ENCODE measurements at places on chromosomes 3 and 15. TPM values are rescaled to one million over a fixed set of nuclear protein-coding genes. Genes with fewer than 3 reads are reported as not detected.
A peak's percentile ranks its signal among the peaks of the same experiment; 100 is the strongest.

DNA sequence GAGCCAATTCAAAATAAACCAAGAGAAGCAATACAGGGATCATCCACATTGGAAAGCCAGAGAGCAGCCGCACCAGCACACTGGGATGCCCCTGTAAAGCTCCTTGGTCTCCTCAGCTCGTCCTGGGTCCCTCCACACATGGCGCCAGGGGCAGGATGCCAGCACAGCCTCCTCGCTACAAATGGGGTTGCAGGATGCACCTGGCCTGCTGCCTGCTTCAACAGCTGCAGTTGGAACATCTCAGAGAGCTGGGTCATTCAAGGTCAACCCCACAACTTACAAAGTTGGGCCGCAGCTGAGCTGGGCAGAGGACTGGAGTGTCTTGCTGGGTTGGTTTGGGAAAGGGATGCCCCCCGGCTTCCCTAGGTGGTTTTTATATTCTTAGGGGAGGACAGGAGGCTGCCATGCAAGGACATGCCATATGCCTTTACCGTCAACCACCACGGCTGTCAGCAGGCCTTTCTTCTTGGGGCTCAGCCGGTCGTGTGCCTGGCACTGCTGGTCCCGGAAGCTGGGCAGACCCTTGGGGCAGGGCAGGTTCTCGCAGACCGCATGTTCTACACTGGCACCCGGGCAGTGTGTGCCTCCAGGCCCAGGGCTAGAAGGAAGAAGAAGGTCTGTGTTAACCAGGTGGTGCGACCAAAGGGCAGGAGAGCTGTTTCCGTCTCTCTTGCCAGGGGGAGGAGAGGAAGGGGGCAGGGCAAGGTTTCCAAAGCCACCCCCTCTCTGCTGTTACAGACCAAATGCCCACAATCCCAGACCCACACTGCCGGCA, 225.2 kb downstream of the ADAMTS17 start:
- DNase-seq, result no peak

SLC28A1 gene
- not detected for total RNA-seq

DNA sequence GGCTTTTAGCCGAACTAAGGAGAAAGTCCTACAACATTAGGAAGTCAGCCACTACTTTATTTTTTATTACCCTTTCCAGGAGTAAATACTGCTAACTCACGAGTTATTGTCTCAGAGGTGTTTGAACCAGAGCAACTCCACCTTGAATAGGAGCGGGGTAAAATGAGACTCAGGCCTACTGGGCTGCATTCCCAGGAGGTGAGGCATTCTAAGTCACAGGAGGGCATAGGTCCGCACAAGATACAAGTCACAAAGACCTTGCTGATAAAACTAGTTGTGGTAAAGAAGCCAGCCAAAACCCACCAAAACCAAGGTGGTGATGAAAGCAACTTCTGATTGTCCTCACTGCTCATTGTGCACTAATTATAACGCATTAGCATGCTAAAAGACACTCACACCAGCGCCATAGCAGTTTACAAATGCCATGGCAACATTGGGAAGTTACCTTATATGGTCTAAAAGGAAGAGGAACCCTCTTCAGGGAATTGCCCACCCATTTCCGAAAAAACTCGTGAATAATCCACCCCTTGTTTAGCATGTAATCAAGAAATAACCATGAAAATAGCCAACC, 555.9 kb downstream of the IGSF11 start:
- no peak for DNase-seq

- DNase-seq, result no peak
These were observed 3.8 kb downstream of the RBP2 start for GRCh38 chr3:139472380-139473010.

GRCh38 chr3:39168156-39168780, 14.9 kb upstream of the CSRNP1 start:
- DNase-seq, result no peak

GRCh38 chr3:11306817-11307589, 34.8 kb downstream of the ATG7 start:
- DNase-seq, result peak; percentile 39

GRCh38 chr15:83276661-83277060, 7.8 kb downstream of the BNC1 start:
- DNase-seq, result no peak

GRCh38 chr3:96478496-96478895, 335.9 kb upstream of the EPHA6 start:
- no peak for DNase-seq

- DNase-seq, result no peak
These were observed 39.4 kb upstream of the KY start for GRCh38 chr3:134690226-134690625.

DNA sequence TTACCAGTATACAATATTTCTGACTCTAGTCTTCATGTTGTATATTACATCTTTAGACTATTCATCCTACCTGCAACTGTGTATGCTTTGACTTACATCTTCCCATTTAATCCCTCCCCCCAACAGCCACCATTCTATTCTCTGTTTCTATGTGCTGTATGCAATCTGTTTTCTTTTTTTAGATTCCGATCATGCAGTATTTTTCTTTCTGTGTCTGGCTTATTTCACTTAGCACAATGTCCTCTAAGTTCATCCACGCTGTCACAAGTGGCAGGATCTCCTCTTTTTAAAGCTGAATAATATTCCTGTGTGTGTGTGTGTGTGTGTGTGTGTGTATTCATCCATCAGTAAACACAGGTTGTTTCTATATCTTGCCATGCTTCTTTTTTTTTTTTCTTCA, 66.4 kb upstream of the NUDT16 start:
- no peak for DNase-seq

EFHB gene
- 1.8 TPM for total RNA-seq

All from activated T-cell treated with anti-CD3 and anti-CD28 coated beads, Interleukin-2, amount 50 U/mL, for 72 hours (primary cell).